ENCODE measurements at places on chromosomes 11 and 22.

GRCh38 chr22:39311592-39312400, 7.6 kb downstream of the RPL3 start:
- no peak for DNase-seq

GRCh38 chr11:10087186-10087922, 206.7 kb downstream of the SBF2 start:
- DNase-seq: no peak

DNA sequence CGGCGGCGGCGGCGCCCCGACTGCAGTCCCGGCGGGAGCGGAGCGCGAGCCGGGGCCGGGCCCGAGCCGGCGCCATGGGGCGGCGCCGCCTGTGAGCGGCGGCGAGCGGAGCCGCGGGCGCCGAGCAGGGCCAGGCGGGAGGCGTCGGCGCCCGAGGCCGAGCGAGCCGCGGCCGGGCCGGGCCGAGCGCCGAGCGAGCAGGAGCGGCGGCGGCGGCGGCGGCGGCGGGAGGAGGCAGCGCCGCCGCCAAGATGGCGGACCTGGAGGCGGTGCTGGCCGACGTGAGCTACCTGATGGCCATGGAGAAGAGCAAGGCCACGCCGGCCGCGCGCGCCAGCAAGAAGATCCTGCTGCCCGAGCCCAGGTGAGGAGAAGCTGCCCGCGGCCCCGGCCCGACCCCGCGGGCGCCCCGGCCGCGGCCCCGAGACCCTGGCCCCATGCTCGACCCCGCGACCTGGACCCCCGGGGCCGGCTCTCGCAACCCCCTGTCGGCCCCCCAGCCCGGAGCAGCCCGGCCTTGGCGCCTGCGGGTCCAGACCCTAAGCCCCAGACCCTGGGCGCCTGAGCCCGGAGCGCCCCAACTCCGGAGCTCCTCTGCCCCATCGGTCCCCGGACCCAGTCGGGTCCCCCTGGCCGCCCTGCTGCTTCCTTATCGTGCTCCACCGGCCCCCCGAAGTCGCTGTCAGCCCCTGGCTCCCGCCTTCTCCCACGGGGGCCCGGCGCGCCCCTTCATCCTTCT, at the start of gene GRK2:
Gene GRK2 (plus strand): TSS at position 25 of the 739 bp plus-strand sequence. CDS start 227 bp downstream, at position 252.
- DNase-seq: no peak

DNA sequence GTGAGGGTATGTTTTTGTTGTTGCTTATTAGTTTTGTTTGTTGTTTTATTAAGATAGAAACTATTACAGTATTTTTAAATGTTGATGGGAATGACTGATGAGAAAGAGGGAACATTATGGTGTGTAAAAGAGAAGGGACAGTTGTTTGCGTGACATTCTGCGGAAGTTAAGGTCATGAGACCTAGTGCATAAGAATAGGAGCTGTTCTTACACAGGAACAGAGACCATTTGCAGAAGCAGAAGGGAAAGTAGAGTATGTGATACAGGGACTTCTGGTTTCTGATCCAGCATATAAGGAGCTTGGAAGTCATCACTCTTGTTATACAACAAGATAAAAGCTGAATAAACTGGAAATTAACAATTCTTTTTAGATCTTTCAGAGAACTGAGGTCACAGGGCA, 299.2 kb upstream of the API5 start:
- DNase-seq: no peak

- no peak for DNase-seq
Measured at GRCh38 chr11:112977755-112978154, 16.5 kb downstream of the NCAM1 start.

DNA sequence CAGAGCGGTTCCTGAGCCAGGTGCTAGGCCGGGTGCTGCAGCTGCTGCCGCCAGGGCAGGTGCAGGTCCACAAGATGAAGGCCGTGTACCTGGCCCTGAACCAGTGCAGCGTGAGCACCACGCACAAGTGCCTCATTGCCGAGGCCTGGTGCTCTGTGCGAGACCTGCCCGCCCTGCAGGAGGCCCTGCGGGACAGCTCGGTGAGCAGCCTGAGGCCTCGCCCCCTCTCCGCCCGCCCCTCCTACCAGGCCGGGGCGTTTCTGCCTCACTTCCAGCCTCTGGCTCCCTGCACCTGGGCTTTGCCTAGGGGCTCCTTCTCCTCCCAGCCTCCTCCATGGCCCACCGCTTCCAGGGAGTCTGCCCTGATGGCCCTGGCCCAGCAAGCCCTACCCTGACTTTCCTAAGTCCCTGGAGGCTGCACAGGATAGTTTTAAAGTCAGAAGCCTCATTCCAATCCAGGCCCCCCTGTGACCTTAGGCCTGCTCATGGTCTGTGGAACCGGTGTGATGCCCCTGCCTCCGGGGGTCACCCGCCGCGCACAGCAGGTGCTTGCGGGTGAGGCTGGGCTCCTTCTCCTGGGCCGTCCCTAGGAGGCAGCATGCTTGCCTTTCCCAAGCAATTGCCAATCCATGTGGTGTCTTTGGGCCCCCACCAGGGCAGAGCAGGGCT, 5.5 kb downstream of the TCIRG1 start:
- DNase-seq: no peak

- no peak for DNase-seq
Measured at GRCh38 chr22:50576070-50576469, 2.2 kb downstream of the CPT1B start.

DNA sequence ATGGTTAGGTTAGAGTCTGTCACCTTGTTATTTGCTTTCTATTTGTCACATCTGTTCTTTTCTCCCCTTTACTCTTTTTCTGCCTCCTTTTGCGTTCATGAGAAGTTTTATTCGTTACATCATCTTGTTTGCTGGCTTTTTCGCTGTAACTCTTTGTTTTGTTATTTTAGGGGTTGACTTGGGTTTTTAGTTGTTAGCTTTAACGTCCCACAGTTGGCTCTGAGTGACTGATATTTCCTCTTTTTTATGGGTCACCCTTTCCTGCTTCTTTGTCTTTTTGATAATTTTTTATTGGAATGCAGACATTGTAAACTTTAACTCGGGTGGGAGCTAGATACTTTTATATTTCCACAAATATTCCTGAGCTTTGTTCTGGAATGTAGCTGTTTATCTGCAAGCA, 13.3 kb upstream of the TNNT3 start:
- DNase-seq: no peak

DNA sequence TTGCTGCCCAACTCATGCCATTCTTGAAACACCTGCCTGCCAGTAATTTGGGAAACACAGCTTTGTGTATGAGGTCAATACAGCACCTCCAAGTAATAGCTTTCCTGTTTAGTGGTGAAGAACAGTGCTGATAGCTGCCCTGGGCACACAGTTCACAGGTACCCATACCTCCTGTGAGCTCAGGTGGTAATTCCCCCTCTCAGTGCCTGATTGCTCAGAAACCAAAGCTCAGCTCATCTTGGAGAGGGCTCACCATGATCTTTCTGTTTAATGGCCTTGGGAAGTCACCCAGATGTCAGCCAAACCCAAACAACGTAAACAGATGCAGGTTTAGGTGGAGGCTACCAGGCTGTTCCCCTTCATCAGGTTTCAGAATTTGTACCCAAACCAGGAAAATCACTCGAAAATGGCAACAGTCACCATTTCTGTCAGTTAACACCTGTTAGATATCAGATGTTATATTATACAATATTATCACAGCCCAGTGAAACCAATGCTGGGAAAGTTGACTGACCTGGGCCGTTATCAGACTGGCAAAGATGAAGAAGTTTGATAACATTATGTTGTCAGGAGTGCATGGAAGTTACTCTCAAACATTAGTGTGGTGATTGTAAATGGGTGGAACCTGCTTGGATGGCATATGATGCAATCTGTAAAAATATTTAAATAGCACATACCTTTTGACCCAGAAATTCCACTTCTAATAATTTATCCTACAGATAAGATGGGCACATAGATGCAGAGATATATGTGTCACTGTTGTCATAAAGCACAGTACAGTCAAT, 18.9 kb downstream of the VSTM5 start:
- no peak for DNase-seq

GRCh38 chr11:125393331-125393730, 102.7 kb downstream of the FEZ1 start:
- no peak for DNase-seq

GRCh38 chr11:57340039-57340615, 2.0 kb downstream of the P2RX3 start:
- DNase-seq: no peak

GRCh38 chr11:34189191-34189590, 83.8 kb downstream of the NAT10 start:
- no peak for DNase-seq

- no peak for DNase-seq
Measured at GRCh38 chr22:44449683-44450425, 48.2 kb downstream of the RTL6 start.

DNA sequence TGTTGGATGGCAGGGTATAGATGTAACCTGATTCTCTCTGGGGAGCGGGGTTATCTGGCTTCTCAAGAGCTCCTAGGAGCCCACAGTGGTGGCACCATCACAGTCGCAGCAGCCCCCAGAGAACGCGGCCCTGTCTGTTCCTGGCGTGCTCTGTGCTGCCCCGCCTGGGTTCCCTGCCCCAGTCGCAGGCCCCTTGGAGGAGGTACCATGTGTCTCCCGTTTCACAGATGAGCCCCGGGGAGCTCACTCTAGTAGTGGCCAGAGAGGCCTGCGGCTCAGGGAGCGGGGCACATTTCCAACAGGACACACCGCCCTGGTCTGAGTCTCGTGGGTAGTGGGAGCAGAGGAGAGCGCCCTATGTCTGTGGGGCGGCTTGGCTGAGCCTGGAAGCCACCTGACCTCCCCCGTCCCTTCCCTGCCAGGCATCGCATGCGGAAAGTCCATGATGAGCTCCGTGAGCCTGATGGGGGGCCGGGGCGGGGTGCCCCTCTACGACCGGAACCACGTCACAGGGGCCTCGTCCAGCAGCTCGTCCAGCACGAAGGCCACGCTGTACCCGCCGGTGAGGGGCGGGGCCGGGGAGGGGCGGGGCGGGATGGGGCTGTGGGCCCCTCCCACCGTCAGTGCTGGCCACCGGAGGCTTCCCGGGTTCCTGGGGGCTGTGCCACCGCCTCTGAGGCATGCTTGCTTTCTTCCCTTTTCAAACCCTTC, 21.0 kb upstream of the PPP6R3 start:
- no peak for DNase-seq

DNA sequence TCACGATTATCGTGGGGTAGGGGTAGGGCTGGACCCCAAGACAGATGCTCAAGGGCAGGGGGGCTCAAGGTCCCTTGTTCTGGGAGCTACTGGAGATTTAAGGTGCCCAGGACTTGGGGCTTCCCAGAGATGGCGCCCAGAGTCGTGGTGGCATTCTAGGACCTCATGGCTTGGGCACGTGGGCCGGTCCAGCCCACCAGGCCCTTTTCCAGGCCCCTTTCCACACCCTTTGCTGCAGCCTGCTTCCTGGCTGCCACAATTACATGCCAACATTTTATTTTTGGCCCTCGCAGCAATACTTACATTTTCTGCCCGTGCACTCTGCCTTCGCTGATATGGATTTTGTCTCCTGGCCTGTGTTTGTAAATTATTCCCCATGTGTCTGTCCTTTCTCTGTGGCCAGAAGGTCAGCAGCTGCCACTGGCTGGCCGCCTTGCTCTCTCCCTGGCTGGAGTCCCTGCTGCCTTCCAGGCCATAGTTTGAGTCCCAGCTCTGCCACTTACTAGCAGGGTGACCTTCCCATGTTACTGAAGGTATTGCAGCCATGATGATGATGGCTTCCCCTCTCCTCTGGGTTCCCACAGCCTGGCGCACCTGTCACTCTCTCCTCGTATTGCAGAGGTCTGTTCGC, 11.2 kb downstream of the MB start:
- DNase-seq: no peak

DNA sequence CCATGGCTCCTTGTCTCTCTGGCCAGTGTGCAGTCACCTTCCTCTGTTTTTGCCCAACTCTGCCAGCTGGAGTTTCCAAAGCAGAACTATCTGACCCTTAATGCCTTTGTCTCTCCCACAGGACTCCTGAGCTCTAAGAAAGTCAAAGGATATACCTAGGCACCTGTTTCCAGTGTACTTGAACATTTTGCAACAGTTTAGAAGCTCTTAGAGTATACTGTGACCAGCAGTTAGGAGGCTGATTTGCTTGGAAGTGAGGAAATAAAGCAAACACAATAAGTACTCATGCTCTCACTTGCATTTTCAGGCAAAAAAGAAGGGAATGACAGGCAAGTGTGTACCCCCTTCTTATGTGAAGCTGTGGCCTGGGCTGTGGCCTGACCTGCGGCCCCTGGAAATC, 204.3 kb upstream of the PLET1 start:
- no peak for DNase-seq
